A549 (cell line): ENCODE measurements at places on chromosomes 5 and 9.

GRCh38 chr5:5288201-5288600 is 134.3 kb upstream of the ICE1 start:
- peak; percentile 44 for DNase-seq

DNA sequence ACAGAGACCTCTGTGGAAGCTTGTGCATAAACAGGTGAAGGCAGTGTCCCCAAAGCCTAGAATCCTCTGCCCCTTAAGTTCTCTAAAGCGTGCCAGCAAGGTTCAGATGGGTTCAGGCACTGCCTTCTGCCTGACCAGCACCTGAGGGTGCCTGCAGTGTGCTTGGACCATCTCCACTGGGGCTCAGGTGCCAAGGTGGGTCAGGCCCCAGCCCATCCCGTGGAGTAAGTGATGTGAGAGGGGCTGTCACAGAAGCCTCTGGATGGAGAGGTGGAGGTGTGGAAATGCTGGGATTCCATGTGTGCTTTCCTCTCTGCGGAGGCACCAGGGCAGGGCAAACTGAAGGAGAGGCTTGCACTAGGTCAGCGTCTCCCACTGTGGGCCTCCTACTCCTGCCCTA is 118.5 kb downstream of the DAB2IP start:
- DNase-seq: no peak

DNA sequence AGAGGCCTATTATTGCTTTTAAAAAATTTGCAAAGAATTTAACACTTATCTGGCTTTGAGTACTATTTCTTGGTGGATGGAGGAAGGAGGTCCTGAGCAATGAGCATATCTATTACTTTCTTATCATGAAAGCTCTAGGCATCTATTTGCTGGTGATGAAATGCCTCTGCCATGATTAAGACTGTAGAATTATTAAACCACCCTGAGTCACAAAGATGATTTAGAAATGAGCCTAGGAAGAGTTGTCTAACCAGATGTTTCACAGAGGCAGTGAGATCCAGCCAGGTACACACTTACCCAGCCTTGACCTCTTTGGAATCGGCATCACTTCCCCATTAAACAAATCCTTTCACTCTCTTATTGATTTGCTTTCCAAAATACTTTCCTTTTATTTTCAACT is 304.4 kb upstream of the KIF2A start:
- DNase-seq: no peak

- no peak for DNase-seq
These were observed 2.0 kb downstream of the BASP1 start for GRCh38 chr5:17219469-17219868.

DNA sequence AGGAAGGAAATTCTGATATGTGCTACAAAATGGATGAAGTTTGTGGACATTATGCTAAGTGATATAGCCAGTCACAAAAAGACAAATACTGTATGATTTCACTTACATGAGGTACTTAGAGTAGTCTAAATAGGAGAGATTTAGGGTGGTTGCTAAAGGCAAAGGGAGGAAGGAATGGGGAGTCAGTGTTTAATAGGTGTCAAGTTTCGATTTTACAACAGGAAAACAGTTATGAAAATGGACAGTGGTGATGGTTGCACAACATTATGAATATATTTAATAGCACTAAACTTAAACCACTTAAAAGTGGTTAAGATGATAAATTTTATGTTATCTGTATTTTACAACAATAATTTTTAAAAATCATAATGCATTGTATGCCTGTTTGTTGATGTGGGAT is 40.4 kb upstream of the ECM2 start:
- DNase-seq: no peak

DNA sequence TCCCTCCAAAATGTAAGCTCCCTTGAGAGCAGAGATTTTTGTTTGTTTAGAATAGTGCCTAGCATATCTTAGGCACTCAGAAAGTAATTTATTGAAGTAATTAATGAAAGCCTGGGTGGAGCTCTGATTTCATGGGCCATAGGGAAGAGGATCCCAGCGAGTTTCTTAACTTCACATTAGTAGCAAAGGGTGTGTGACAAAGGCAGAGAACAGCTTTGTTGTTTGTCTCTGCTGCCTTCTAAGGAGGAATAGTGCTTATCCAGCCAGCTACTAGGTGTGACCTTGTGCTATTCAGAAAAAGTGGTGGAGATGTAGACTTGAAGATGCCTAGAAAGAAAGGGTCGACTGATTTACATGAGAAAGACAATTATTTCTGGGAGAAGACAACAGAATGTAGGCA is 149.0 kb downstream of the CD180 start:
- no peak for DNase-seq

- DNase-seq: no peak
These were observed 212.4 kb downstream of the MAPKAP1 start for GRCh38 chr9:125494653-125494915.
